ENCODE measurements at places on chromosomes 2 and 18.
A peak's percentile ranks its signal among the peaks of the same experiment; 100 is the strongest.

- DNase-seq, result no peak
These were observed 111.4 kb downstream of the SLC39A10 start for GRCh38 chr2:195768431-195768830.

DNA sequence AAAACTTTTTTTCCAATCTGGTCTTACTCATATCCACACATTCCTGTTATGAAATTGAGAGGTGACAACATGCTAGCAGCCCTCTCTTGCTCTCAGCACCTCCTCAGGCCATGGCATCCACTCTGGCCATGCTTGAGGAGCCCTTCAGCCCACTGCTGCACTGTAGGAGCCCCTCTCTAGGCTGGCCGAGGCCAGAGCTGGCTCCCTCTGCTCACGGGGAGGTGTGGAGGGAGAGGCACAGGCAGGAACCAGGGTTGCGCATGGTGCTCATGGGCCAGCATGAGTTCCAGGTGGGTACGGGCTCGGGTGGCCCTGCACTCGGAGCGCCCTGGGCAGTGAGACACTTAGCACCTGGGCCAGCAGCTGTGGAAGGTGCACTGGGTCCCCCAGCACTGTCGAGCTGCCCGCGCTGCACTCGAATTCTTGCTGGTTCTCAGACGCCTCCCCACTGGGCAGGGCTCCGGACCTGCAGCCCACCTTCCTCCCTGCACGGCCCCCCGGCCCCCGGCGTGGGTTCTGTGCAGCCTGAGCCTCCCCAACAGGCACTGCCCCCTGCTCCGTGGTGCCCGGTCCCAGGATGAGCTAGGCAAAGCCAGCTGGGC lies 1669.6 kb upstream of the CELF4 start:
- no peak for DNase-seq

- DNase-seq, result no peak
These were observed 26.6 kb downstream of the MYL1 start for GRCh38 chr2:210288408-210288807.

DNA sequence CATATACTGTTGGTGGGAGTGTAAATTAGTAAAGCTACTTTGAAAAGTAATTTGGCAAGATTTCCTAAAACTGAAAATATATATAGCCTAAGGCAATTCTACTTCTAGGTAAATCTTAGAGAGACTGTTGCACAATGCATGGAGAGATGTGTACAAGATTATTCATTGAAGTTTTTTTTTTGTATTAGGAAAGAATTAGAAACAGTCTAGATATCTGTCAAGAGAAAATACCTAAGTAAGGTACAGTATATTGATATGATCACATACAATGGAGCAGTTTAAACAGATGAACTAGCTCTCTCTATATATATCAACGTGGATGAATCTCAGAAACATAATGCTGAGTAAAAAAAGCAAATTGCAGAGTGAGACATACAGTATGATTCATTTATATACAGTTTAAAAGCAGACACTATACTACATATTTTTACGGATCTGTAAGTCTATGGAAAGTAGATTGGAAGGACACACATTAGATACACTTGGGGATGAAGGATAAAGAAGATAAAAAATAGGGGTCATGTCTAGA lies 59.3 kb upstream of the ACVR1 start:
- no peak for DNase-seq

DNA sequence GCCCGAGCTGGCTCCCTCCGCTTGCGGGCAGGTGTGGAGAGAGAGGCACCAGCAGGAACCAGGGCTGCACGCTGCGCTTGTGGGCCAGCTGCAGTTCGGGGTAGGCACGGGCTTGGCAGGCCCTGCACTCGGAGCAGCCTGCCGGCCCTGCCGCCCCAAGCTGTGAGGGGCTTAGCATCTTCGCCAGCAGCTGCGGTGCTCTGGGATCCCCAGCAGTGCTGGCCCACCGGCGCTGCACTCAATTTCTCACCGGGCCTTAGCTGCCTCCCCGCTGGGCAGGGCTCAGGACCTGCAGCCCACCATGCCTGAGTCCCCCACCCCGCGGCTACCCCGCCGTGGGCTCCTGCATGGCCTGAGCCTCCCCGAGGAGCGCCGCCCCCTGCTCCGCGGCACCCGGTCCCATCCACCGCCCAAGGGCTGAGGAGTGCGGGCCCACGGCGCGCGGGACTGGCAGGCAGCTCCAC lies 434.4 kb upstream of the RGPD4 start:
- DNase-seq, result no peak

DNA sequence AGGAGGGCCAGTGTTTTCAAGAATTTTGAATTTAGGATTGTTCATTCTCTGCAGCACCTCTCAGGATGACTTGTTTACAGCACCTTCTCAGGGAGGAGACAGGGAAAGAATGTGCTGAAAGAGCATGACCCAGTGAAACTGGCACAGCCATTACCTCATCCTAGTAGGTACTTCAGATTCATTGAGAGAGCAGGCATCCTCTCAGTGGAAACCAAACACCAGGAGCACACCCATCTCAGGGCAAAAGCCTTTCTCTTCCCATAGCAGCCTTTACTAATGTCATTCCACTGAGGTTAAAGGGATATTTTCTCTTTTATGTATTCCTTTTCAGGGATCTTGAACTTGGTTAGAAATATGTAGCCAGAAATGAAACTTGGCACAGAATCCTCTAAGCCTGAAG lies 2.6 kb downstream of the MAP2 start:
- peak; percentile 38 for DNase-seq

DNA sequence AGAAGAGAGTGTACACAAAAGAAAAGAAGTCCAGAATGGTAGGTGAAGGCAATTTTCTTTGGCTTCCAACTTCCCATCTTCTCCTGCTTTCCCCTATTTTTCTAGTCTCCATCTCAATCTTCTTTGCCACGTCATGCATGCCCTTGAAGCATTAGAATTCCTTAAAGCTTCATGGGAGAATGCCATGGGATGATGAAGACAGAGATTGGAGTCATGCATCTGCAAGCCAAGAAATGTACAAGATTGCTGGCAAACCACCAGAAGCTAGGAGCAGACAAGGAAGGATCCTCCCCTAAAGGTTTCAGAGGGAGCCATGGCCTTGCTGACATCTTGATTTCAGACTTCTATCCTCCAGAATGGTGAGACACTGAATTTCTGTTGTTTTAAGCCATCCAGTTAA lies 305.9 kb downstream of the HRH4 start:
- no peak for DNase-seq

DNA sequence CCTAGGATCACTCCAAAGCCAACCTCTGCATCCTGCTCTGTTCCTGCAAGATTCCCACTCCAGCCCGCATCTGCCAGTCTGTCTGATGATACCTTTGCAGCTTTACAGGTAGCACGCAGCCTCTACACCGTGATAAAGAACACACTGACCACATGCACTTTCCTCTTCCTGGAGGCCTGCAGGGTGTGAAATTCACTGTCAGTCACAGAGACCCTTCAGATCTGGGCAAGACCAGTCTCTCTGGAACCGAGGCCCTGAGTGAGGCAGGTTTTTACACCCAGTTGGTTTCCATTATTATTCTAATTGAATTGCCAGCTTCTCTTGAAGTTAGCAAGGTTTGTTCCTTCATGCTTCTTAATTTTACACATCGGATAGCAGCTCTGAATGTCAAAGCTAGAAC lies 30.5 kb upstream of the TWIST2 start:
- DNase-seq, result no peak

DNA sequence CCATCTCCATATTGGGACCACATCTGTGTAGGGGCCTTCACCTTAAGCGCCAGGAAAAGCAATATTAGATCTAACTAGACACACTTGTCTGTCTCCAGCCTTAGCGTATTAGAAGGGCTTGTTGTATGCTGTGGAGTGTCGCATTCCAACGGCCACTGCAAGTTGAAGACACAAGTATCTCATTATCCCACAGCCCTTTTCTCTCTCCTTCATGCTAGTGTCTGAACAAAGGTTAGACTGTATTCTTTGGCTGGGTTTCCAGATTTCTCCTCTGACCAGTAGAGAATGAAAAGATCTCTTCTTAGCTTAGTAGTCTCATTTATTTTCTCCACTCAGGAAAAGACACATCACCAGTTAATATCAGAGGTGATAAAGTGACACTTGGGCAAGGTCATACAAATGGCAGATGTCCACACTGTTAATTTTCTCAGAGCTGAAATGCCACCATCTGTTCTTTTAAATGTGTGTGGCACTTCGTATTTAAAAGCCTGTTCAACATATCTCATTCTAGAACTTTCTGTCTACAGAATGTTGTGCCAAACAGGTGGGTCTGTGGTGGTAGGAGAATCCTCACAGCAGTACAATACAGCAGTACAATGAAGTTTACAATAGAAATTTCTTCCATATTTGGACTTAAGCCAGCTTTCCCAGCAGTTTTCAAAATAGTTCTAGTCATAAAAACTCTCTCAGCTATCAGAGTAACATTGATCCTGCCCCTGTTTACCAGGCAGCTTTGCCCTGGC lies 94.0 kb upstream of the ITGA6 start:
- no peak for DNase-seq

GRCh38 chr2:240162531-240162930 lies 22.1 kb upstream of the OTOS start:
- no peak for DNase-seq

GRCh38 chr18:37714691-37715090 lies 149.1 kb upstream of the CELF4 start:
- peak; percentile 30 for DNase-seq

- no peak for DNase-seq
These were observed 96.6 kb upstream of the CTDP1 start for GRCh38 chr18:79582978-79583377.

DNA sequence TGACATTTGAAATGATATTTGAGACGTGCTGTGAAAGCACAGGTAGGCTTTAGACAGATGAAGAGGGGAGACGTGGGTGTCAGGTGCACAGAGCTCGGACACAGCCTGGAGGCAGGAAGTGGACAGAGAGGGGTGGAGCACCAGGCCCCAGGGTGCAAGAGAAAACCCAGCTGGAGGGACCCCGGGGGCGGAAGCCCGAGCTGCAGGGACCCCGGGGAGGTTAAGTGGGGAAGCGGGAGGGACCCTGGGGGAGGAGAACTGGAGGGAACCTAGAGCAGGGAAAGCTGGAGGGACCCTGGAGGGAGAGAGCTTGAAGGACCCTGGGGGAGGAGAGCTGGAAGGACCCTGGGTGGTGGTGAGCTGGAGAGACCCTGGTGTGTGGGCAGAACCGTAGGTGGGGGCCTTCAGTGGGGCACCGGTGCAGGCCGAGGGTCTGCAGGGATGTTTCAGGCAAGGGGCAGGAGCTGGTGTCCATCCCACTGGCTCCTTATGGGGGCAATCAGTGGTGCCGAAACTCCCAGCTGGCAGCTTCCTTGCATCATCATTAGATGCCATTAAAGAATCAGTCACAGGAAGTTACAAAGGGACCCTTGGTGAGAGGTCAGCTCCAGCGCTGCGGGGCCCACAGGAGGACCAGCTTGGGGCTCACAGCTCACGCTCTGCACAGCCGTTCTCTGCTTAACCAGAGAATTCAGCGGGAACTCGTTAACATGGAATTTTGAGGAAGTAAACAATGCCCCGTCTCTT lies 246.6 kb downstream of the EIPR1 start:
- DNase-seq, result no peak

DNA sequence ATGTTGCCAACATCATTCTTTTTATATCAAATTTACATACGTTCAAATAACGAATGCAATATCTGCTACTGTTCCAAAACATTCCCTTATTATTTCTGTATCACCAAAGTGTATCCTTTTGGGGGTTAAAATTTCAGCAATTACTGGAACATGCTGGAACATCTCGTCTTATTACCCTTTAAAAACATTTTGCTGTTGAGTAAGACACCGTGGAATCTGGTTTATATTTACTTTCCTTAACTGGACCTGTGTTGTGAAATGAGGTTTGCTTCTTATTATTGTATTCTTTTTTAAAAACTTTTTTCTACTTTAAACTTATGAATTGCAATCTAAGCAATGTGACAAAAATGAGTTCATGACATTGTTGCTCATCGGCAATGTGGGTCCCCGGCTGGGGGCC lies 87.4 kb upstream of the PTPRM start:
- no peak for DNase-seq

DNA sequence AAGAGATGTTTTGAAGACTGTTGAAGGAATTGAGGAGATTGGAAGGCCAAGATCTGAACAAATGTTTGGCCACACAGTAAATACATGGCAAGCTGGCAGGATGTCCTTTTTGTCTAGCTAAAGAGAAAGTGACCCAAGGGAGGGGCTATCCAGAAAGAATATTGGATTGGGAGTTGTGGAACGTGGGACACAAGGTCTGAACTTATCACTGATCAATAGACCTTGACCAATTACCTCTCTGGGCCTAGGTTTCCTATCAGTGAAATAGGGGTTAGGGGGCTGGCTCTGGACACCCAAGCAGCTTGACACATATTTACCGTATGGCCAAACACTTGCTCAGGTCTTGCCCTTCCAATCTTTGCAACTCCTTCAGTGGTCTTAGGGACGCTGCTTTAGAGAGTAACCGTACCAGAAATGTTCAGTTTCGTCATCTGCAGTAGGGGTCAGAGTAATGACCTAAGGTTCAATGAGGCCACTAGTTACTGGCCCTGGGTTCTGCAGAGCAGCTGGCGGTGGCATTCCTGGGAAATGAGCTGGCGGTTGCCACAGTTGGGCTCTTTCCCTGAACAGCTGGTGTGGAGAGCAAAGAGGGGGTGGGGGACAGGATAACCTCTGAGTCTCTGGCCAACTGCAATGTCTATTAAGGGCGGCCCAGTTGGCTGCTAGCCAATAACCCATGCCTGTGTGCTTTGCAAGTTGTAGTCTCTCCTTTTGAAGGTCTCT lies 70.1 kb upstream of the STPG4 start:
- DNase-seq, result peak; percentile 89

- peak; percentile 57 for DNase-seq
These were observed 87.8 kb downstream of the PDE11A start for GRCh38 chr2:177984749-177985148.

DNA sequence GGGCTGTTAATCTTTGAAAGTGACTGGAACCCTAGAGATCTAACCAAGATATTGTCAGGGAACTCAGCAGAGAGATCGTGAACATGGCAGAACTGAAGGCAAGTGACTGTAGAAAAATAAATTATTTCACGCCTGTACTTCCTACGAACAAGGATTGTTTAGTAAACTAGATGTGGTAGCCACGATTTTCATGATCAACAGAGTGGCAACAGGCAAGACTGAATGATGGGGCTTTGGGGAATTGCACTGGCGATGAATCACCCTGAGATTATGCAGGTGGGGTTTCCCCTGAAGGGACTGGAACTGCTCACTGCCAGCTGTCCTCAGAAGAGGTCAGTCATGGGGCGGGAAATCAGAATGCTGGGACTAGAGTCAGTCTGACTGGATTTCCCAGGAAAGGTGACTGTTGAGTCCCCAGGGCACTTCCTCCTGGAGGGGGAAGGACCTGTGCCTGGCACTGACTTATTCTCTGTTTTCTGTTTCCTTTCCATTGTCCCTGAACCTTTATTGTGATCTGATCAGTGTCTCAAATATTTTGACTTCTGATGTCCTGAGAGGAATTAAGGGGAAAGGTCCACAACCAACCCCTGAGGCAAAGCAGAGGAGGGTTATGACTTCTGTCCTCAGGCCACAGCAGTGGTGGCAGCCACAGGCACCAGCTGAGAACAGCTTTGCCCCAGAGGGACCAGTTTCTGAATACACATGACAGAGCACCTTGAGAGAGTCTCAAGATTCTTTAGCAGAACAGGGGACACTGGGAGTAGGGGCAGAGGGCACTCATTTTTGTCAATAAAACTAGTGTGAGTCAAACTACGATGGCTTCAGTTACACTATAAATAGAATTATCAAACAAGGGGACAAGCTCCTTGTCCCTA lies 70.0 kb downstream of the NAB1 start:
- no peak for DNase-seq

- DNase-seq, result no peak
These were observed 34.4 kb downstream of the CABLES1 start for GRCh38 chr18:23169673-23170044.

All from NCI-H1694 (cell line).